Osteocyte (in vitro differentiated cells): ENCODE measurements at places on chromosomes 7 and 10. TPM values are rescaled to one million over a fixed set of nuclear protein-coding genes. Genes with fewer than 3 reads are reported as not detected.

ZNF92 gene
- total RNA-seq: 5.7 and 7.0 TPM in 2 replicates

FOXP2 gene
- 25.0 and 25.7 TPM in 2 replicates for total RNA-seq

JAZF1 gene
- total RNA-seq: 17.2 and 19.8 TPM in 2 replicates

DNA sequence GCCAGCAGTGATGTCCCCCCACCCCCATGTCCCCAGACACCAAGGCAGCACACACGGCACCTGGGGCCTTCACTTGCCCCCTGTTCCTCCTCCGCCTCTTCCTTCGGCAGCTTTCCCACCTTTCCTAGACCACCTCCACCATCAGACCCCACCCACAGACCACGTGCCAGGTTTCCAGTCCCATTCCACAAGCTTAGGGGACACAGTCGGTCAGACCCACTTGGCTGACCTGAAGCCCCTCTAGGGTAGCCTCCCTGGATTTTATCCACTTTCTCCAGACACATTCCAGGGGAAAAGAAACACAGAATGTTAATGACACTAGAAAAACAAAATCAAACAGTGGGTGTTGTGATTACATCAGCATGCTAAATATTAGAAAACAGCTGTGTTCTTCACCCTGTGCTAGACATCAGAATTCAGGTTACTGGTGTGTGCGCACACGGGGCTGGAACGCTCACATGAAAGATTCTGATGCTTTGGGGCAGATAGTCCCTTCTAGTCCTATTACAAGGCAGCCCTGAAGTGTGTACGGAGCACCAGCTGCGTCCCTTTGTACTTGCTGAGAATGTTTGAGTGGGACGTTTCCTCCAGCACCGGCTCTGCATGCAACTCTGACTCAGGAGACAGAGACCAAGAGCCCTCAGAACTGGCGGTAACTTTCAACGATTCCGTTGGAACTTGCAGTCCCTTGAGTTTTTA lies 75.5 kb upstream of the PPP2R2D start:
- peaks cover 4% of the 10 kb centered on the region for H3K4me1 ChIP-seq
- no peak overlapping the region for H3K27ac ChIP-seq
- no peak overlapping the region for H3K4me3 ChIP-seq
- peaks cover 2% of the 10 kb centered on the region for H3K27me3 ChIP-seq

DNA sequence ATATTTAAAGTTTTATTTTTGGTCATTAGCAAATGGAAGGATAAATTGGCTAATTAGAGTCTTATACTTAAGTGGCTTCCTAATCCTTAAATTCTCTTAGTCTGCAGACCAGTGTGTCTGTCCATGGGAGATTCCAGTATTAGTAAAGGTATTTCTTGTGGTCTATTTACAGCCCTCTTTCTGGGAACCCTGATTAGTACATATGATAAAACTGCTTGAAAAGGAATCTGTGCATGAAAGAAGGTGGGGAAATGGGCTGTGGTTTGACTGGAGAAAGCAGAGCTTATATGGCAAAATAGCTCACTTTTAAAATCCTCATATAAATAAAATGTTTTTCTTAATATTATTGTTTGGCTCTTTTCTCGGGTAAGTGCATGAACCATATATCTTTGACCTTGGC lies 124.5 kb upstream of the RHOBTB1 start:
- H3K4me3 ChIP-seq: no peak overlapping the region
- no peak for DNase-seq
- H3K27ac ChIP-seq: no peak overlapping the region
- H3K36me3 ChIP-seq: no peaks in the 10 kb centered on the region

DNA sequence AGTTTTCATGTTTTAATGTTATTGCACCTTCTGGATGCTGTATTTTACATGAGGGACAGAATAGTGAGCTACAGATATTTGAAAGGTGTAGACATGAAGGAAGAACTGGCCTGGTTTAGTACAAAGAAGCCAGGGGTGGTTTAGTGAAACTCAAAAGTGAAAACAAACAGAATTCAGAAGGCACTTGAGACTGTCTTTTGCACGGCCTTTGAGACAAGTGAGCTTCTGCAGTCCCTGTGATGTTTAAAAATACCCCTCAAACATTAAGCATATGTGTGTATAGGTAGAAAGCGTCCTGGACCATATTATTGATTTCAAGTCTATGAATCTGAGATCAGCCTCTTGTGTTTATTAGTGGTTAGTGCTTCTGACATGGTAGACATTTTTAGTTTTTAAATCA lies 118.9 kb downstream of the CDK14 start:
- no peaks in the 10 kb centered on the region for H3K27me3 ChIP-seq
- H3K27ac ChIP-seq: peak overlapping the region; percentile 38
- peak overlapping the region; percentile 6 for H3K4me3 ChIP-seq
- peaks cover 5% of the 10 kb centered on the region for H3K36me3 ChIP-seq

GRCh38 chr7:111756687-111757178 lies 194.4 kb upstream of the IMMP2L start:
- DNase-seq: no peak
- H3K4me3 ChIP-seq: peak overlapping the region; percentile 49
